SK-N-SH (cell line): ENCODE measurements at places on chromosomes 5 and 9. TPM values are rescaled to one million over a fixed set of nuclear protein-coding genes. Genes with fewer than 3 reads are reported as not detected.

PCDHGB3 gene
- polyA plus RNA-seq: 0.53 and 0.63 TPM in 2 replicates

CYLC2 gene
- not detected in 2 replicates for polyA plus RNA-seq

DNA sequence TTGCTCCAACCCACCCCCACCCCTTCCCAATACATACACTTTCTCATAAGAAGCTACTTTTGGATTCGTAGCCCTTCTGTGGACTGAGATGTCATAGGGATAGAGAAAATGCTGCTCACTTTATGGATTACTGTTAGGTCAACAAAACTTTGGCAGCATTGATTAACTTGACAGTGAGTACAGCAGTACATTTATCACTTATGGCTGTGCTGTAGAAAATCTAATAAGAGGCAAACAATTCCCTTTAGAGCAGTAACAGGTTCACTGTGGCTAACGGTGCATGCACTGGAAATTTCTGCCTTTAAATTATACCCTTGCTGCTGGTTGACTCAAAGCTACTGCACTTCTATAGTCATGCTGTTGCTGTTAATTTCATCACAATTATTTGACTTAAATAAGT is 59.2 kb downstream of the PPIC start:
- DNase-seq: no peak
- no peaks in the 10 kb centered on the region for H3K36me3 ChIP-seq
- H3K27me3 ChIP-seq: no peaks in the 10 kb centered on the region

DNA sequence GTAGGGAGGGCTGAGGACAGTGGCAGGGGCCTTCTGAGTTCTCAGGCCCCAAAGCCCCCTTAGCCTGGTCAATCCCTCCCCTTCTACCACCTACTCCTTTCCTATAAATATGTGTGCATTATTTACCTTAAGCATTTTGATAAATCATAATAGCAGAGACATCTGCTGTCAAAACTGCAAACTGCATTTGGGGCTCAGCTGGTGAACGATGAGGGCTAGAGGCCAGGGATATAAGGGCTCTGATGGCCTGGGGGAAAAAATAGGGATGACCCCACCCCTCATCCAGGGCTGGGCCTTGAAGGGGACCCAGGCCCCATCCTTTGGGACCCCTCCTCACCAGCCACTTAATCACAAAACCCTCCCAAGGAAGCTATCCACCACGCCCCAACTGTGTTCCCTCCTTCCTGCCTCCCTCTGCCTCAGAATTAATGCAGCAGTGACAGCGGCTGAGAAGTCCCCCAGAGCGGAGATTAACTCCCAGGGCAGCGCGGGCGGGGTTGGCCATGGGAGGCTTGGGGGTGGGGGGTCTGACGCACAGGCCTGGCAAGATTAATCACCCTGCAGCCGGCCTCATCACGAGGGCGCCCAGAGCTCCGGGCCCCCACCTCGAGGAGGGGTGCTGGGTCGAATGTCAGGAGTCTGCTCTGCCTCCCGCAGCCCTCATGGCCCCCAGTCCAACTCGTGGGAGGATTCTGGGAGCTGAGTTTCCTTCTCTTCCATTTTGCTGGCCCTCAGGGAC is 42.1 kb downstream of the CXXC5 start:
- no peaks in the 10 kb centered on the region for H3K27me3 ChIP-seq
- H3K27ac ChIP-seq: peak overlapping the region; percentile 71
- H3K4me1 ChIP-seq: peaks cover 41% of the 10 kb centered on the region
- H3K4me3 ChIP-seq: no peak overlapping the region
- DNase-seq: peak; percentile 77
